ENCODE measurements at places on chromosomes 3 and 15.

DNA sequence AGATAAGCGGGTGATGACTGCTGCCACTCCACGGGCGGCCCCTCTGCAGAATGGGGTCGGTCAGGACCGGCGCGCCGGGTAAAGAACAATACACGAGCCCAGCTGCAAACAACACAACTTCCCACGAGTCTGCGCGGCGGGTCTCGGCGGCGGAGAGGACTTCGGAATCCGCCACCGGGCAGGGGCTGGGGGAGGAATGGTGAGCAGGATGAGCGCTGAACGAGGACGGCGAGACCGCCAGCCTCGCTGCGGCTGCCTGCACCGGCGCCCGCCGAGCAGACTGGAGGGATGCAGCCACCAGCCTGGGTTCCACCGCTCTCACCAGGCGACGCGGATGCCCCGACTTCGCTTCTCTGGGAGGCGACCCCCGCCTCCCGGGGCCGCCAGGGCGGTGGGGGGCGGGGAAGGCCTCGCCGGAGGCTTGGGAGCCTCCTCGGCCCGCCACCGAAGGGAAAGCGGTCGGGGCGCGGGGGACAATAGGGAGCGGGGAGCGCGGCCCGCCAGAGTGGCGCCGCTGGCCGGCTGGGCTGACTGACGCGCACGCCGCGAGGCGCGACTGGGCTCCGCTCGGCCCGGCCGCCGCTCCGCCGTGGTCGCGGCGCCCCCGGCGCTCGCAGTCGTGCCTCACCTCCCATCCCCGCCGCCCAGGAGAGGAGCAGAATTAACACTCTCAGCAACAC is 515 bp downstream of the ADAM10 start:
- DNase-seq: peak; percentile 55

GRCh38 chr3:161025911-161026310 is 79.2 kb downstream of the B3GALNT1 start:
- no peak for DNase-seq

- peak; percentile 71 for DNase-seq
Observed at GRCh38 chr3:157239082-157239704, 79.2 kb upstream of the CCNL1 start.

GRCh38 chr15:60528530-60528929 is 49.6 kb upstream of the ICE2 start:
- DNase-seq: no peak

GRCh38 chr15:78930577-78931388 is 14.1 kb downstream of the CTSH start:
- DNase-seq: no peak

GRCh38 chr3:191301782-191302411 is 27.3 kb upstream of the CCDC50 start:
- no peak for DNase-seq

GRCh38 chr15:73845907-73846306 is 27.5 kb upstream of the TBC1D21 start:
- DNase-seq: no peak

DNA sequence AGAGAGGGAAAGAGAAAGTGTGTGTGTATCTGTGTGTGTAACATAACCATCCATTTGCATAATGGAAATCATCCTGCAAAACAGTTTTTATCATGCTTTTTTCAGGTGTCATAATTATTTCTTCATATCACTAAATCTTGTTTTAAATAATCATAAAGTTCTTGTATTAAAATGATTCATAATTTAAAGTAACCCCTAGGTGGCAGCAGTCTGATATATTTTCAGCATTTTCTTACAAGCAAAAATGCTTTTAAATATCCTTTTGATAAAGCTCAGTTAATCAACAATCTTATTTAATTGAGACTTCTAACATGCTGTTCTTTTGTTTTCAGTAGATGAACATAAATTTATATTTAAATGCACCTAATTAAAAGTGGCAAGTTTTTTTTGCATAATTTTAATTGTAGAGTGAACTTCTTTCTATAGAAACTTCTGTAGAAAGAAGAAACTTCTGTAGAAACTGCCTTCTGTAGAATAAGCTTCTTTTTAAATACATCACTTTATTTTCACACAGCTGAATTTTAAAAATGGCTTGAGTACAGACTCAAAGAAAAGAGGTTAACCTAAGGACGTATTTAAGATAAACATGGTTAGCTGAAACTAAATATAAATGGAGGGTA is 72.5 kb downstream of the OPA1 start:
- DNase-seq: no peak

DNA sequence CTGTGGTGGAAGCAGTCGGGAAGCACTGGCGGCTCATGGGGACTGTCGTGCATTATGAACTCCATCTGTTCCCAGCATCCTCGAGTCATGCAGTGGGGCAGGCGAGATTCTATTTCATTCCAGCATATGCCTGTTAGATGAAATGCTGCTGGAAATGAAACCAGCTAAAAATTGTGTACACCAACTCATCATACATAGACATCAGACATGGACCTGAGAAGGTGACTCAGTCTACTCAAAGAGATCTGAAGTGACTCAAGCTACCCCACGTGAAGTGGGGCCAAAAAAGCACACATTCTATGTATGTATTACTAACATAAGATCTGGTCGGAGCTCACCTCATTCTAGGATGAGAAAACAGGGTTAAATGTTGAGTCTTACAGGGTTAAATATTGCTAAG is 47.5 kb upstream of the FAM98B start:
- DNase-seq: no peak

Measured in dorsolateral prefrontal cortex (tissue), 122 donors.